NCI-H1092 (cell line): ENCODE measurements at places on chromosomes 12 and 14.

DNA sequence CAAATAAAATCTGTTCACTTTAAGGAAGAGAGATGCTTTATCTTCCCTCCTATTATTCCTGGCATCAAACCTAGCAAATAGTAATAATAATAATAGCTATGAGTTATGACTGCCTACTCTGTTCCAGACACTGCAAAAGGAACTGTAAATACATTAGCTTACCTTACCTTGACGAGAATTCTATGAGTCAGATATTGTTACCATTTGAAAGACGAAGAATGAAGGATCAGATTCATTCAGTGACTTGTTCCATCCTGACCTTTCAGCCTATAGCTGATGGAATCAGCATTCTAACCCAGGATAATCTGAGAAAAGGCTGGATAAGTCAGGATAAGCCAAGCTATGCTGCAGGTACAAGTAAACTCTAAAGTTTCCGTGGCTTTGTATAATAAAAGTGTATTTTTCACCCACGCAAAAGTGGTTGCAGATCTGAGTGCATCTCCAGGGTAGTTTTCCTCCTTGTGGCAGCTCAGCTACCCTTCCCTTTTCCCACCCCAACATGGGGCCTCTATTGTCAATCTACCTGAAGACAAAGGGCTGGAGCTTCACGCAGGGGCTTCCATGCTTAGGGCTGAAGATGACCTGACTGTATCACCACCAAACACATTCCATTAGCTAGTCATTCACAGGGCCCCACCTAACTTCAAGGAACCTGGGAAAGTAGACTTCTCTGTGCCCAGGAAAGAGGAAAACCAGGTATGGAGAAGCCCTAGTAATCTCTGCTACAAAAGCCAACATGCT, 57.2 kb upstream of the CCND2 start:
- DNase-seq, result no peak

DNA sequence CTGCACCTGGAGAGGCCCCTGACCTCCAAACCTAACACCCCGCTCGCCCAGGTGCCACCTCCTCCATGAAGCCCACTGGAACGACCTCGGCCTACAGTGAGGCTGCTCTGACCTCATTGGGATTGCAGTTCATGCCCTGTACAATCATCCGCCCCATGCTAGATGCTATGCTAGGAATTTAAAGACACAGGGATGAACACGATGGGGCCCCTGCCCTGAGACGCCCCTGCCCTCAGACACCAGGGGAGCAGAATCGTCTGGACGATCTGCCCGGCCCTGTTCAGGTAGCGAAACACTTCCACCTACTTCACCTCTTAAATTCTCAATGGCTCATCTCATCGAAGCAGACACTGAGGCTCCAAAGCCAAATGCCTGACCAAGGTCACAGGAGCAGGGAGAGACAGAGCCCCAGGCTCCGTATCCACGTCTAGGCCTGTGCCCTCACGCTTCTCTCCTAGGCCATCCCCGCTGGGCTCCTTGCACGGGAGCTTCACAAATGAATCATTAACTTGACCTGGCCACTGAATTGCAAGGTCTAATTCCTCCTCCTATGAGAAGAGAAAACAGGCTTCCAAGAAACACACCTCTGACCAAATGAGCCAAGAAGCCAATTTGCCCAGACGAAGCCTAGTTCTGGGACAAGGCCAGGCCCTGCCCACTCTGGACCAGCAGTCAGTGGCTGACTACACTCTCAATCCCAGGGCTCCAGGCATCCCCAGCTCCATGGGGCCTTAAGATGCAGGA, 35.2 kb downstream of the SCARB1 start:
- no peak for DNase-seq

GRCh38 chr12:51661199-51661598, 70.2 kb downstream of the SCN8A start:
- DNase-seq, result no peak

DNA sequence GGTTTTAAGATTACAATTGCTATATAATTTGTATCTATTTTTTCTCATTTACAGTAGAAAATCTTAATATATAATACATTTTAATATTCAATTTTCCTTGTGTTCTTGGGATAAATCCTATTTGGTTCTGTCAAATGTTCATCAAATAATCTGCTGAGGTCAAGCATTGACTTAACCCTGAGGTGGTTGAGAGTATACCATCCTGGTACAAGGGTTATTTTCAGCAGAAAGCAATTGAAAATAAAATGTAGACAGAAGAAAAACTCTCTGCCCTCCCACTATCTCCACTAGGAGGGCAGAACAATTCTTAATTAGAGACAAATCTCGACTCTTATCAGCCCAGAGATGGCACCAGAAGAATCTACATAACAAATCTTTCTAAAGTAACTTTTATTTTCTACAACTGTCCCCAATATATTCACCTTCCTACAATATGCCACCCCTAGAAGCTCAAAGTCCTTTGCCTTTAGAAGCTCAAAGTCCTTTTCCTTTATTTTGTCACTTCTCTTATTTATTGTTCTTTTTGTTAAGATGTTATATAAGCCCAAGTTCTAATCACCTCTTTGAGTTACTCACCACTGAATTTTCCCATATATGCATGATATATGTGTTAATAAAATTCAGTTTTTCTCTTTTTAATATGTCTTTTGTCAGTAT, 57.9 kb upstream of the ERGIC2 start:
- DNase-seq, result no peak

DNA sequence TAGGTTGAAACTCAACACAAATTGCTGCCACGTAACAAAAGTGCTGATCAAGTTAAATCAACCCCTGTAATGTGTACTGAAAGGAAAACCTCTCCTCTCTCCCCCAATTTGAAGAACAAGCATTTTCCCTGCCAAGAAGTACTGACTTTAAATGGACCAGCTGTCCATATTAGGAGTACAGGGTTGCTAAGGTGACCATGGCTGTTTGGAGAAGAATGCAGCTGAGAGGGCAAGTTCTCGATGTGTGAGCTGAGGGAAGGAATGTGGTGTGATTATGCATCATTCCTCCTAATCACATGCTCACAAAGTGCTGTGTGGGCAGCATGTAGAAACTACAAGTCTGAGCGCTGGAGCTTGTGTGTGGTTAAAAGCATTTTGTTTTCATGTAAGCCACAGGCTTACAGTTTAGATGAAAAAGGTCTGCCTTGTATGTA, 50.9 kb upstream of the CCT2 start:
- peak; percentile 24 for DNase-seq

GRCh38 chr14:103861413-103862392, 14.3 kb upstream of the PPP1R13B start:
- DNase-seq, result no peak

DNA sequence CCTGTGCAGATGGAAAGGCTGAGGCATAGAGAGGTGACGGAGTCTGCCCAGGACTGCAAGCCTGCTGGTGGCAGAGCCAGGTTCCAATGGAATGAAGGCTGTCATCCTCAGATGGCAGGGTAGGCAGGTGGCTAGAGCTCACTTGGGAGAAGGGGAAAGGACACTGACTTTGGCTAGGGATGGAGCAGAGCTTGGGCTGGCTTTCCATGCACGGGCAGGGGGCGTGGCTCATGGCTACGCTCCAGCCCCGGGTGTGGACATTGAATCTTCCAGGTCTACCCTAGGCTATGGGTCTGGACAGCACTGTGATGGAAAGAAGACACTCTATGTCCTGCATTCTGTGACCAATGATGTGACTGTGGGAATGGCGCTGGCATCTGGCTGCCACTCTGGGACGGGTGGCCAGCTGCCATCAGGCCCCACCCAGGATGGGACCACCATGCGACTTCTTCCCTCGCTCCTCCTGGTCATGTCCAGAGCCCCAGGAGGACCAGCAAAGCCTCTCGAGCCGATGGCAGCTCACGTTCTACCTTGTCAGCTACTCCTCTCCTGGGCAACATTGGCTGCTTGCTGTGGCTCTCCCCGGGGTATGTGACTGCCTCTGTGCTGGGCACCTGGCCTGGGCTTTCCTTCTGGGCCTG, 398.7 kb downstream of the TMEM121 start:
- no peak for DNase-seq

DNA sequence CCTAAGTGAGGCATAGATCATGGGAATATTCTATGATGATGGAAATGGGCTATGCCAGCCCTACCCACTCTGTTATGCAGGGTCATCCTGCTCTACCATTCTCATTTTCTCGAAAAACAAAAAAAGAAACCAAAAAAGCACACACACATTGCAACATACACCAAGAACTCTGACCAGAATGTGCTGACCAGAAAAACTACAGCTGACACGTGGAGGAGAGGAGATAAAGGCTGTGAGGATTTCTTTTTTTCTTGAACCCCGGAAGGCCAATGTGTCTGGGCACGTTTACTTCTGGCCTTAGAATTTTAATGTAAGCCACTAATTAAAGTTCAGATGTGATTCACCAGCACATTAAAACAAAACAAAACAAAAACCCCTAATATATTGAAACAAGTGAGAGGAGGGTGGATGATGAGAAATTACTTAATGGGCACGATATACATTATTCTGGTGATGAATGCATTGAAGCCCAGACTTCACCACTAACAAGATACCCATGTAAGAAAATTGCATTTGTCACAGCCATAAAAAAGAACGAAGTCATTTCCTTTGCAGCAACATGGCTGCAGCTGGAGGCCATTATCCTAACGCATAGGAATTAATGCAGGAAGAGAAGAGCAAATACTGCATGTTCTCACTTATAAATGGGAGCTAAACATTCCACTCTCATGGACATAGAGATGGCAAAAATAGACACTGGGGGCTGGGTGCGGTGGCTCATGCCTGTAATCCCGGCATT, 66.3 kb upstream of the PLEKHG3 start:
- DNase-seq, result no peak

DNA sequence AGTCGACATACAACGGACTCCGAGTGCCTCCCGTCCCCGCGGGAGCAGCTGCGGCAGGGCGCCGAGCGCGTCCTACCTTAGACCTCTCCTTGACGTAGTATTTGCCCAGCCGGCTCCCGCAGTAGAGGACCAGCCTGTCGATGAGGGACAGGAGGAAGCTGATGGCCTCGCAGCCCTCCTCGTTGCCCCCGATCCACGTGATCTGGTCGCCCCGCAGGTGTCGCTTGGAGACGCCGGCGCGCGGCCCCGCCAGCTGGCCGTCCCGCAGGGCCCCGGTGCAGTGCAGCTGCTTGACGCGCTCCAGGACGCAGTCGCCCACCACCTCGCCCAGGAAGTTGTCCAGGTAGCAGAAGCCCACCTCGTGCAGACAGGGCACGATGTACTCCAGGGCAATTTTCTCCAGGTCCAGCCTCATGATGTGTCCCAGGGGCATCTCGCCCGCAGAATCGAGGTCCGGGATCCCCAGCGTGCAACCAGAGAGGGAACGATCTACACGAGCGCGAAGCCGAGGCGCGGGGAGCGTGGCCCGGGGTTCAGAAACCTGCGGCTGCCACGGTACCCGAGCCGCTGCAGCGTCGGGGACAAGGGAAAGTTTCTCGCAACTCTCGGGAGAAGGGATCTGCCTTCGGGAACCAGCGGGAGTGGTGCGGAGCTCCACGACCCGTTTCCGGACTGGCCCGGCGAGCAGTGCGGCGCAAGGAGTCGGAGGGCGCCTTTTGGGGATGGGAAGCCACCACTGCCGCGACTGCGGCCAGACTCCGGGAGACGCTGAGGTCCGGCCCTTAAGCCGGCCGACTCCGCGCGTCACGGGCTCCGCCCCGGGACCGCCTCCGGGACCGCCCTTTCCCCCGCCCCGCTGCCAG, at the start of gene EGLN3:
TSS of gene EGLN3 (minus strand) at position 755 of the 863 bp plus-strand sequence. CDS start at position 433, 322 bp downstream.
- DNase-seq, result peak; percentile 86

DNA sequence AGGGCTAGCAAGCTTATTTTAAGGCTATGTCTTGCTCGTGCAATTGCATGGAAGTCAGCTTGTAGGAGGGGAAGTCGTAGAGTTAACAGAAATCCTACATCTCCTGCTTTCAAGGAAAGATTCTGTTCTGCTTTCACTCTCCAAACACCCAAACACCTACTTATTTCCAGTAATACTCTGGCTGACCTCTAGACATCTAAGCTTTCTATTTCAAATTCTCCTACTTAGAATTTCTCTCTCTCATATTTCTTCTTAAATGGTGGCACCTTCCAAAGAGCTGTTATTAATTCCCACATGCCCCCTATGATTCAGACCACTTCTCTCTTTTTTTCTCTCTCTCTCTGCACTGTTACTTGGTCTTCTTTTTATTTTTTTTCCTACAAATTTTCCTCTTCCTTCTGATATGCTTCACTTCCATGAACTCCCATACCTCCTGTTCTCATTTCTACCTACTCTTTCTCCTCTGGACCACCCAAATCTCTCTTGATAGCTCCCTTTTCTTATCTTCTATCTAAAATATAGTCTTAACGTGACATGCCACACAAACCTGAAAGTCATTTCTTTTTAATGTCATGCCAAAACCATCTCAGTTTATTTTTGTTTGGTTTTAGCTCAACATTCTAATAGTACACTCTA, 90.8 kb downstream of the RPS6KA5 start:
- no peak for DNase-seq

- no peak for DNase-seq
These were observed 159.3 kb downstream of the NPAS3 start for GRCh38 chr14:33098016-33098415.

DNA sequence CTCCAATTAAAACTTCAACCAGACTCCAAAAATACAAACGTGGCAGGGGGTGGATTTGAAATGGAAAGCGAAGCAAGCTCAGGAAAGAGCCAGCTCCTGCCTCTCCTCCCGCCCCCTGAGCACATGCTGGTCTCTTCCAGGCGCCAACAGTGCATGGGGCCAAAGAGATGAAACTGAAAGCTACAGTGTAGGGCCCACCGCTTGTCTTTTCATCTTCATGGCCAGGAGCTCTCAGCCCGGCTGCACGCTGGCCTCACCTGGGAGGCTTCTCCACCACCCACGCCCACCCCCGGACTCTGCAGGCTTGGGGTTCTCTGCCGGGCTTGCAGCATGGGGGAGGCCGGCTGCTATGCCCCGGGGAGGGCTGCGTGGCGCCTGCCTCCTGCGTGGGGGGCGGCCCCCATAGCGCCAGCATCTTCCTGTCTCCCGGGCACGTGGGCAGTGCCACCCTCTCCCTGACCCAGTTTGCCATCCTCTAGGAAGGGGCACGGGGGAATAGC, 2.0 kb downstream of the RIMBP2 start:
- DNase-seq, result peak; percentile 7

- DNase-seq, result no peak
These were observed 68.8 kb downstream of the TMX1 start for GRCh38 chr14:51308866-51309265.

GRCh38 chr14:104800771-104801519, at the start of gene ZBTB42:
TSS of gene ZBTB42 (plus strand) at chr14:104801101. CDS start at chr14:104801198, 97 bp downstream.
- no peak for DNase-seq

GRCh38 chr12:65968359-65968758, 144.1 kb downstream of the HMGA2 start:
- DNase-seq, result no peak

DNA sequence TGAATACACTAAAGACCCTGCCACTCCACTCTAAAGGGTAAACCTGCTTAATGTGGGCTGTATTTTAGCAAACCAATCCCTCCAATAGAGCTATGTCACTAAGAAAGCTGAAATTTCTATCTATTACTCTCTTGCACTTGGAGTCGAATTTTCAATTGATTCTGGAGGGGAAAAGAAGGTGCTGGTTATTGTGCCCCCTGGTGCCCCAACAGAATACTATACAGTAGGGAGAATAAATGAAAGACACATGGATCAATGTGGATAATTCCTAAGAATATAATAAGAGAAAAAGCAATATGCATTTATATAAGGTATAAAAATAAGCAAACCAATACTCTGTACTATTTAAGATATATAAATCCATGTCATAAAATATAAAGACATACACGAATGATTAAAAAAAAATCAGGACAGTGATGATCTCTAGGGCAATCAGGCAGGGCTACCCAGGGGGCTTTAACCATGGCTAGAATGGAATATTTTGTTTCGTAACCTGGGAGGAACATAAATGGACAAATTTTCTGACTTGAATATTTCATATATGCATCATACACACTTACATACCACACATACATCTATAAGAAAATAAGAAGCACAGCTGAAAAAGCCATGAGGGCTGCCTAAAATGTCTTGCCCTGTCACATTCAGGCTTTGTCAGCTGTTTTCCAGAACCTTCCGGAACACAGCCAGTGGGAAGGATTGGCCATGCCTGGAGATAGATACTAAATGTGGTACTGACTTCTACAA, 54.4 kb downstream of the EFCAB11 start:
- DNase-seq, result peak; percentile 4
